ENCODE measurements at places on chromosomes 11 and 22. TPM values are rescaled to one million over a fixed set of nuclear protein-coding genes. Genes with fewer than 3 reads are reported as not detected.

- H3K27me3 ChIP-seq, result peaks cover 5% of the 10 kb centered on the region
- no peak for DNase-seq
- H3K27ac ChIP-seq, result no peak overlapping the region
- H3K36me3 ChIP-seq, result no peaks in the 10 kb centered on the region
Observed at GRCh38 chr22:49104434-49104833, 723.2 kb downstream of the BRD1 start.

GRCh38 chr11:86192519-86193257 lies 51.9 kb upstream of the EED start:
- no peak for DNase-seq
- H3K27ac ChIP-seq, result no peak overlapping the region
- H3K4me3 ChIP-seq, result no peak overlapping the region

DNA sequence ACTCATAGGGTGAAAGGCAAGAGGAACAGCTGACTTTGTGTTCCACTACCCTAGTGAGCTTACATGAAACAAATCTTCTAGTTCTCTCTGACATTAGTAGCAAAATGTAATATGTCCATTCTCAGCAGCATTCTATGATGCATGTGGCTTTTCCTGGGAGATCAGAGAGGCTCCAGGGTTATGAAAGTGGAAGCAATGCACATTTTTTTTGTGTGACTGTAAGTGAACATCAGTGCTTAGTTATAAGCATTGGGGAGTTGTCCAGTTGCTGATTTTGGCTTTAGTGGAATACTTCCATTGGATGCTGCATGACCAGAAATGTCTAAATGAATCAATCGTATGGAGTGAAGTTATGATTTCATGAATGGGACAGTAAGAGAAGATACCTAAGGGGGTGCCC lies 255.9 kb downstream of the FAT3 start:
- H3K4me1 ChIP-seq, result no peaks in the 10 kb centered on the region
- no peak for DNase-seq
- no peaks in the 10 kb centered on the region for H3K27me3 ChIP-seq
- H3K36me3 ChIP-seq, result no peaks in the 10 kb centered on the region
- H3K27ac ChIP-seq, result no peak overlapping the region

GRCh38 chr22:17842386-17842785 lies 68.1 kb upstream of the BID start:
- no peak for DNase-seq
- H3K27me3 ChIP-seq, result no peaks in the 10 kb centered on the region
- H3K36me3 ChIP-seq, result no peaks in the 10 kb centered on the region

GRCh38 chr11:121790430-121790829 lies 325.6 kb downstream of the BLID start:
- no peaks in the 10 kb centered on the region for H3K36me3 ChIP-seq
- no peak overlapping the region for H3K4me3 ChIP-seq
- no peak for DNase-seq

DNA sequence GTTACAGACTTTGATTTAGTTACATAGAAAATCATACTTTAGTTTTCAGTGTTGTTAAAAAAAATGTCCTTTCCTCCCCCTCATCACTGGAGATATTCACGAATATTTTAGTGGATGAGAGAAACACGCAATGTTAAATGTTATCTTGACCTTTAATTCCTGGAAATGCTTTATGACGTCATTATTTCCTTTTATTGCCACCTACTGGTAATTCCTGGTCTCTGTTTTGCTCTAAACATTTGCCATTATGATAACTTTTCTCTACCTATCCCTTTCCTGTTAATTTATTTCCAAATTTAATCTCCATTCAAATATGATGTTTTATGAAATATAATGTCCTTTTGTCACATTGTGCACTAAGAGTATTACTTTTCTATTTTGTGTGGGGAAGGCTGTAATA lies 770.6 kb downstream of the FAM181B start:
- H3K36me3 ChIP-seq, result no peaks in the 10 kb centered on the region
- H3K27ac ChIP-seq, result no peak overlapping the region
- no peaks in the 10 kb centered on the region for H3K27me3 ChIP-seq
- H3K4me1 ChIP-seq, result no peaks in the 10 kb centered on the region
- no peak overlapping the region for H3K4me3 ChIP-seq
- peak; percentile 8 for DNase-seq

GRCh38 chr11:68615657-68616056 lies 68.7 kb upstream of the GAL start:
- H3K27ac ChIP-seq, result no peak overlapping the region
- no peak overlapping the region for H3K4me3 ChIP-seq
- no peak for DNase-seq
- H3K36me3 ChIP-seq, result peaks cover 36% of the 10 kb centered on the region
- no peaks in the 10 kb centered on the region for H3K4me1 ChIP-seq

DNA sequence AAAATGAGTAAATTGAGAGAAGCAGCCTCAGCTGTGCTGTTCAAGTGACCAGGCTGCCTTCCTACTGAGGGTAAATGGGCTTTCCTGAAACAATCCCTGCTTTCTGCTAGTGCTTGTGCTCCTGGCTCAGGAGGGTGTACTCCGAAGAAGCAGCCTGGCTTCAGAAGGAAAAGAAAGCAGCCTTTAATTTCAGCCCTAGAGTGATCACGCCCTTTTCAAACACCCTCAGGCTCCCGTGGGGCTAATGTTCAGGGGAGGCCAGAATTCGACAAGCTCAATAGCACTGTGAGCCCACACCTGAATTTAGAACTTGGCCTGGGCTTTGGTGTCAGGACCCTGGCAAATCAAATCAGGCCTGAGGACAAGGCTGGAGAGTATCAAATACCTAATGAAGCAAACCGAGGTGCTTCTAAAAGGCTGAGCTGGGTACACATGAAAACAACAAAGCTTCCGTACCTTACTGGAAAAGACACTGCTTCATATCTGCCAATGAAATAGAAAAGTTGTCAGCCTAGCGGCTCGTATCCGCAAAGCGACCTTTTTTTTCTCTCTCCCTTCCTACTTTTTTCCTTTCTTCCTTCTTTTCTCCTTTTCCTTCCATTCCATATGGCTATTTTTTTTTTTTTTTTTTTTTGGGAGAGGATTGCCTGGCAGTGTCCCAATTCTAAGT lies 387.8 kb downstream of the SOX6 start:
- peak overlapping the region; percentile 61 for H3K27ac ChIP-seq
- DNase-seq, result no peak
- peaks cover 23% of the 10 kb centered on the region for H3K4me1 ChIP-seq
- no peaks in the 10 kb centered on the region for H3K36me3 ChIP-seq
- H3K27me3 ChIP-seq, result no peaks in the 10 kb centered on the region

DNA sequence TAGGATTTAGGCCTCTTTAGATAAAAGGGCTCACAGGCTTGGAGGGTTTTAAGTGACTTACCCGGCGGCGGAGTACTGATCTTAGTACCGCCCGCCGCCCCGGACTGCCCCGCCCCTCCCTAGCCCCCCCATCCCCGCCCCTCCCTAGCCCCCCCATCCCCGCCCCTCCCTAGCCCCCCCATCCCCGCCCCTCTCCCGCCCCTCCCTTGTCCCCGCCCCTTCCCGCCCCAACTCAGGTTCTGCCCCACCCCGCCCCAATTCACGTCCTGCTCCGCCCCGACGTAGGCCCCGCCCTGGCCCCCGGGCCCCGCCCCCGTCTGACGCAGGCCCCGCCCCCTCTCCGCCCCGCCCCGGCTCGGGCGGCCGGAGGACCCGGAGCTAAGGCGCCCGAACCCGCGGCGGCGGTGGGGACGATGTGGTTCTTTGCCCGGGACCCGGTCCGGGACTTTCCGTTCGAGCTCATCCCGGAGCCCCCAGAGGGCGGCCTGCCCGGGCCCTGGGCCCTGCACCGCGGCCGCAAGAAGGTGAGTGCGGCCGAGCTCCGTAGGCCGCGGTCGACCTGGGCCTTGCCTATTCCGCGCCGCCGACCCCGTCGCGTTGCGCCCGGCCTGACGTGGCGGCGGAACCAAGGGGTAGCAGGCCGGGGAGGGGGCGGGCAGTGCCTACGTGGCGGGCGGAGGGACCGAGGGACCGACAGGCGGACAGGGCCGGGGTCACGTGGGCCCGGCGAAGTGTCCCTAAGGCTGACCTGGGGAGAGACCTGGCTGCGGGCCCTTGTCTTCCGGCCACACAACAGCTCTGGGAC lies at the start of gene SCYL1:
SCYL1 (plus strand) TSS at position 343 of the 805 bp plus-strand sequence; CDS start at position 414, 71 bp downstream.
- H3K27ac ChIP-seq, result peak within 1 kb of the TSS; percentile 62
- peaks cover 5% of the 10 kb centered on the region for H3K4me1 ChIP-seq
- no peaks in the 10 kb centered on the region for H3K27me3 ChIP-seq

- no peak overlapping the region for H3K27ac ChIP-seq
- H3K27me3 ChIP-seq, result no peaks in the 10 kb centered on the region
- H3K4me3 ChIP-seq, result no peak overlapping the region
- DNase-seq, result no peak
Observed at GRCh38 chr11:13386567-13386966, 76.5 kb downstream of the BTBD10 start.

DNA sequence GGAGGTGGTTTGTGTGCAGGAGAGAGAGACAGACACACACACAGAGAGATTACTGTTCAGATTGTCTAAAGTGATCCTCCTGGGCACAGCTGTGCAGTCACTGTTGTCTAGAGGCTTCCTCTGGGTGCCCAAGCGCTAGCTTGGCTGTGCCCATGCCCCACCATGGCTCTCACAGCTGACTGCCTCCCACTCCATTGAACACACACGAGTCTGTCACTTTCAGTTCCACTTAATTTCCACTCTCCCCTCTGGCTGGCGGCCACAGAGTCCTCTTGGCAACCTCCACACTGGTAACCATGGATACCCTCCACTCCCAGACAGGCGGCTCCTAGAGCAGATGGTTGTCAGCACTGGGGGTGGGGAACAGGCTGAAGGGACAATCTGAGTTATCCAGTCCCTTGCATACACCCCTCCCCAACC lies 29.1 kb downstream of the MAP6 start:
- DNase-seq, result peak; percentile 75
- no peaks in the 10 kb centered on the region for H3K36me3 ChIP-seq
- H3K4me3 ChIP-seq, result peak overlapping the region; percentile 8
- H3K4me1 ChIP-seq, result peaks cover 22% of the 10 kb centered on the region
- H3K27me3 ChIP-seq, result no peaks in the 10 kb centered on the region
- H3K27ac ChIP-seq, result peak overlapping the region; percentile 98

GRCh38 chr11:9250139-9250582 lies 15.0 kb downstream of the DENND5A start:
- DNase-seq, result no peak
- H3K4me3 ChIP-seq, result no peak overlapping the region
- H3K27ac ChIP-seq, result peak overlapping the region; percentile 32
- no peaks in the 10 kb centered on the region for H3K36me3 ChIP-seq
- H3K4me1 ChIP-seq, result no peaks in the 10 kb centered on the region

GRCh38 chr11:92317222-92317621 lies 92.6 kb downstream of the FAT3 start:
- DNase-seq, result no peak
- H3K4me3 ChIP-seq, result no peak overlapping the region
- H3K36me3 ChIP-seq, result no peaks in the 10 kb centered on the region
- H3K27me3 ChIP-seq, result no peaks in the 10 kb centered on the region

The OR10A2 gene
- not detected for polyA plus RNA-seq

The MTFP1 gene
- polyA plus RNA-seq, result 11.9 TPM

The SLCO2B1 gene
- polyA plus RNA-seq, result 0.18 TPM

The PDGFD gene
- 7.0 TPM for polyA plus RNA-seq

The TUB gene
- 11.3 TPM for polyA plus RNA-seq

The ZP1 gene
- not detected for polyA plus RNA-seq

The FAM180B gene
- not detected for polyA plus RNA-seq

The SOX6 gene
- polyA plus RNA-seq, result 0.03 TPM

The GALNT18 gene
- polyA plus RNA-seq, result 0.64 TPM

The OSBP2 gene
- 2.6 TPM for polyA plus RNA-seq

Data from SK-N-SH (cell line).